ENCODE measurements at places on chromosomes 12 and 14.

DNA sequence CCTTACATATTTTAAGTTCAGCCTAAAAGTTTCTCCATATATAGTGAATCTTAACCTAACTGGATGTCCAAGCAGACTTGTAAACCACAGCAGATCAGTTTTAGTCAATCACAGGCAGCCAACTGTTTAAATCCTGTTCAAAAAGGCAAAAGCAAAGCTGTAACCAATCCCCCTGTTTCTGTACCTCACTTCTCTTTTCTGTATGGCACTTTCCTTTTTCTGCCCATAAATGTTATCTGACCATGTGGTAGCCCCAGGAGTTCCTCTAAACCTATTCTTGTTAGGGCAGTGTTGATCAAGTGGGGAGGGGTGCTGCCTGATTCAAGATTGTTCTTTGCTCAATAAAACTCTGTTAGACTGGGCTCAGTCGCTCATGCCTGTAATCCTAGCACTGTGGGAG lies 8.5 kb upstream of the DACT1 start:
- DNase-seq, result no peak

GRCh38 chr14:21768116-21768874 lies 94.7 kb upstream of the OR4E1 start:
- no peak for DNase-seq

GRCh38 chr14:63656194-63656593 lies 14.5 kb upstream of the WDR89 start:
- no peak for DNase-seq

DNA sequence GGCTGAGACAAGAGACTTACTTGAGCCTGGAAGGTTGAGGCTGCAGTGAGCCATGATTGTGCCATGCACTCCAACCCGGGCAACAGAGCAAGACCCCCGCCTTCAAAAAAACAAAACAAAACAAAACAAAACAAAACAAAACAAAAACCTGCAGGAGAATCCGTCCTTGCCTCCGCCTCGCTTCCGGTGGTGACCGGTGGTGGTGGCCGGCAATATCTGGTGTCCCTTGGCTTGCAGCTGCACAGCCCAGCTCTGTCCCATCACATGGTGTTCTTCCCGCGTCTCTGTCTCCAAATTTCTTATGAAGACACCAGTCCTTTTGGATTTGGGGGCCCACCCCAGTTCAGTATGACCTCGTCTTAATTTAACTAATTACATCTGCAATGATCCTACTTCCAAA lies 10.0 kb downstream of the SMIM41 start:
- no peak for DNase-seq

- DNase-seq, result no peak
These were observed 161.6 kb downstream of the SLC41A2 start for GRCh38 chr12:104796475-104796862.

GRCh38 chr12:105561546-105562198 lies 231.2 kb downstream of the C12orf75 start:
- DNase-seq, result no peak

DNA sequence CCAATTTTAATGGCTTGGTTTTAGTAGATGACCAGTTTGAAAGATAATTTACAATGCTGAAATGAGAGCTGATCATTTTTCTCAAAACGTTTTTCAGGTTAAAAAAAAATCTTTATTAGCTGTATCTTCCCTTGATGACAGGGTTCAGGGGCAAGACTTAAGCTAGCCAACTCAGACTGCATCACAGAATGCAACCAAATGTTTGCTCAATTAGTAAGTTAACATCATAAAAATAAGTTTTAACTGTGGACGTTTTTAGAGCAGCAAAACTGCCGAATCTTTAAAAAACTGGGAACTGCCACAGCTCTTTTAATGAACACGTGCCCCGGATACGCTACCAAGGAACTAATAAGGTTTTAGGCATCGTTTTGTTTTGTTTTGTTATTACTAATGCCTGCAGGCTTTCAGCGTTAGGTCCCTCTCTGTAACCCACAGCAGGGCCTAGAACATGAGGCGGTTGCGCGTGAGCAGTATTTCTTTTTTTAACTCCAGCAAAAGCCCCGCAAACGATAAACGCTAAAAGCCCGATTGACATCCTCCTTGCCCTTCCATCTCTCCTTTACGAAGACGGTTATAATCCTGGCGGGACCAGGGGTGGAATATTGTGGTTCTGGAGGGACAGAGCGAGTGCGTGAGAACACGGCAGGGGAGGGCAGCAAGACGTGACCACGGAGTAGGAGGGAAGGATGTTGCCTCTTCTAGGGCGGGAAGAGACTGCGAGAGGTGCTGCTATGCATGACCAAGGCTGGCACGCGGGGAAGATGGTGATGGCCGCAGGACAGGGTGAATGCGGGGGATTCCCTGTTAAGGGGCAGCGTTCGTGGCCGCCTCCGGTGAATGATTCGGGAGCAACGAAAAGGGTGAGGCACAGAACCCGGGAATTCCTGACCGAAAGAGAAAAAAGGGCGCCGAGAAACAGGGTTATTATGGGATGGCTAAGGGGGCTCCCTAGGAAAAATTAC lies 652 bp downstream of the SUPT16H start:
- DNase-seq, result peak; percentile 36

GRCh38 chr12:8911606-8912268 lies 2.6 kb upstream of the PHC1 start:
- DNase-seq, result no peak

GRCh38 chr12:15863372-15863771 lies 18.8 kb upstream of the STRAP start:
- no peak for DNase-seq

DNA sequence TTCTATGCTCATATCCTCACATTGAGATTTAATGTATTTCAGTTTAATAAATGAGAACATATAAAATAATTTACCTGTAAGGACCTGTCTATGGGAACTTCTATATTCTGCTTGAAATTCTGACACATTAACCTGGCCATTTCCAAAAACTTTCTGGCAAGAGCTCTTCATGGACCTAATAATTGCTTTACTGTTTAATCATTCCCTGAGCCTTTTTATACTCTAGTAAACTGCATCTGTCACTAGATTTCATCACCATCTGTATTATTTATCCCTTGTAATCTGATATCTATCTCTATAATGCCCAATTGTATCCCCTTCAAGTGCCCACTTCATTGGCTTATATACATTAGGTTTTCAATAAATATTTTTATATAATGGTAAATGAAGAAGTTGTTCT lies 327.7 kb downstream of the RAD51B start:
- no peak for DNase-seq

DNA sequence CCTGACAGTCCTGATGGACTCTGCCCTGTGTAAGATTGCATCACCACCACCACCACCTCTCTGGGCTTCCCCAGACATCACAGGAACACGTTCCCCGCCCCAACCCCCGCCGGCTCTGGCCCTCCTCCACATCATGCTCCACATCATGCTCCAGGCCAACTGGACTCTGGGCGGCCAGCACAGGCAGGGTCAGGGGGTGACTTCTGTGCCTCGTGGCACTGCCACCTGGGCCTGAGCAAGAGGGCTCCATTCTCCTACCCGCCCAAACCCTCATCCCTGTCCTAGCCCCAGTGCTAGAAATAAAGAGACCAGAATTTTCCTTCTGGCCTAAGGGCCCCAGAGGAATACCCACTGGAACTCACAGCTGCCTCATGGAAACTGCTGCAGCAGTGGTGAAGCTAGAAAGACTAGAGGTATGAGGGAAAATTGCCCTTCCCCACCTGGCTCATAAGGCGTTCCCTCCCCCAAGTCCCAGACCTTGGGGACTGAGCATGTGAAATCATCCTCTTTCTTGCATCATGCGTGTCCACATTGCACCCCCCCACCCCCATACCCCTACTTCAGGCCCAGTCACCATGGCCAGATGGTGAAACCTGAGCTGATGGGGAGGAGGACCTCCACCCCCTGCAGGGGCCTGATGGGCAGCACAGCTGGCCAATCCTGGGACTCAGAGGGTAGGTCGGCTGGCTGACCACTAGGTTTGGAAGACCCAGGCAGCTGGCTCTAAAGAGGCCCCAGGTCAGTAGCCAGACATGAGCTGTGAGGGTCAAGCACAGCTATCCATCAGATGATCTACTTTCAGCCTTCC lies at the start of gene INHBE:
TSS of gene INHBE (plus strand) at position 742 of the 808 bp plus-strand sequence. CDS start 230 bp downstream, outside the sequence.
- no peak for DNase-seq
